ENCODE measurements at places on chromosomes 3 and 15.

GRCh38 chr3:24378313-24378712 is 116.3 kb downstream of the THRB start:
- no peak for DNase-seq

GRCh38 chr3:56590814-56591213 is 33.8 kb downstream of the CCDC66 start:
- DNase-seq: no peak

- no peak for DNase-seq
These were observed 33.3 kb downstream of the RHCG start for GRCh38 chr15:89463113-89463512.

GRCh38 chr3:192364316-192364715 is 363.0 kb downstream of the FGF12 start:
- no peak for DNase-seq

- DNase-seq: no peak
These were observed 766.7 kb upstream of the GOLIM4 start for GRCh38 chr3:168862466-168862865.

Measured in NAMALWA (cell line).